ENCODE measurements at places on chromosomes 2 and 18.
A peak's percentile ranks its signal among the peaks of the same experiment; 100 is the strongest.

- DNase-seq = no peak
Measured at GRCh38 chr2:65781756-65782155, 349.4 kb upstream of the SPRED2 start.

- no peak for DNase-seq
Measured at GRCh38 chr2:122075381-122075780, 319.9 kb downstream of the TSN start.

- DNase-seq = no peak
Measured at GRCh38 chr2:137870682-137871081, 93.6 kb upstream of the HNMT start.

DNA sequence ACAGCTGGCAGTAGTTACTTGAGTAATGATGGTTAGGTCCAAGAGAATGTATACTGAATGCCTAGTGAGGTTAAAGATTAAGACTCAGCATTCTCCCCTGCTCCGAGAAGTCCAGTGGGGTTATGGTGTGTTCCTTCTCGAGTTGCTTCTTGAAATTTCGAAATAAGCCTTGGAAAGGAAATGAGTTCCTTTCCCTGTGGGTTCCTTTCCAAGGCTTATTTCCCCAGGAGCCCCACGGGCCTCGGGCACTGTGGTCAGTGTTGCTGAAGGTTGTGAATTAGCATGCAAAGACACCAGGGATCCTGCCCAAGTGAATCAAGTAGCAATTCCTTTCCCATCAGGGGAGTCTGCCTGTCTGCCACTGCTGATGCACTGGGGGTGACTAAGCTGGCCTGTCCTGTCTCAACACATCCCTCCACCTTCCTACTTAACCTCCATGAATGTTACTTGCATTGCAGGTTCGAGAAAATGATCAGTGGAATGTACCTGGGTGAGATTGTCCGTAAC, 53.6 kb downstream of the HK2 start:
- no peak for DNase-seq

GRCh38 chr18:58269931-58270330, 225.9 kb downstream of the NEDD4L start:
- DNase-seq = no peak

- peak; percentile 23 for DNase-seq
Measured at GRCh38 chr2:181891258-181891965, at the start of gene ITPRID2. Gene ITPRID2 (plus strand): TSS chr2:181891730. CDS start chr2:181892067, 337 bp downstream.

DNA sequence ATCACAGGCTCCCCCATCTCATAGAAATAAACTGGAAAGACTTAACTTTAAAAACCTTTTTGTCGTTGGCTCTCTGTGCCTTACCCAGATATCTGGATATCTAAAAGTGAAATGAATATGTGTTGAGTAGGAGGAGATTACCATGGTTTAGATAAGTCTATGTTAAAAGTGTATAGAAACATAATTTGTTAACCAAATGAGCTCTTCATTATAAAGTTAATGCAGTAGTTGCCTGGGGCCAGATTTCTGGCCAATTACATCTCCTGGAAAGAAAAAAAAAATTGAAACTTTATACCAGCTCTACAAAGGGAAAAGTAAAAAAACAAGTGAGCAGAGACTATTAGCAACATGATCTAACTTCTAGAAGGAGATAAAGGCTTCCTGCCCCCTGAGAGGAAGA, 259.6 kb upstream of the UBE2E3 start:
- DNase-seq = no peak

GRCh38 chr2:38190542-38191218, 114.7 kb upstream of the CYP1B1 start:
- no peak for DNase-seq

- no peak for DNase-seq
Measured at GRCh38 chr2:48939232-48939631, 183.7 kb upstream of the LHCGR start.

- no peak for DNase-seq
Measured at GRCh38 chr2:239201531-239201876, 199.3 kb downstream of the HDAC4 start.

DNA sequence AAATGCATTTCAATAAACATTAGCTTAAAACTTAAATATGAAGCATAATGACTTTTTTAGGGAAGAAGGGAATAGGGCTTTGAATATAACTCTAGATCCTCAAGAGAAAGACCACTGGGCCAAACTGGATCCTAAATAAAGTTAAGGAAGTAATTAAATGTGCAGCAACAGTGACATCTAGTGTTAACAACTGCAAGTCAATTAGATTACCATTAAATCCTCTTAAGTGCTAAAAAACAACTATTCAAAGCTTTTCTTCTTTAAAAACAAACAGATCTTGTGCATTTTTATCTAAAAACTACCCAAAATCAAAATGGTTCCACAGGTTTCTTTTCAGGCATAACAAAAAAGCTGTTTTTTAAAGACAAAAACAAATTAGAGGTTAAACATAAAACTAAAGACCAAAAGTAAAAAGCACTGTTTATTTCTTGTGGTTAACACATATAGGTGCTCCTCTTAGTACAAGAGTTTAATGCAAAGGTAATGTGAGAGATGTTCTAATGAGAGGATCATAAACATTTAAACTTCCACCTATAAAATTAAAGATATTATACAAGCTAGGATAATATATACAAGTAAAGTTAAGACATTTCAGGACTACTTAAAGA, 111.4 kb downstream of the THADA start:
- DNase-seq = no peak

GRCh38 chr2:105070010-105070865, 32.4 kb downstream of the MRPS9 start:
- DNase-seq = no peak

GRCh38 chr2:189681903-189682302, 7.4 kb downstream of the ANKAR start:
- DNase-seq = no peak

- DNase-seq = no peak
Measured at GRCh38 chr2:117762454-117762853, 52.0 kb upstream of the DDX18 start.

GRCh38 chr2:203427061-203427460, 98.9 kb downstream of the ABI2 start:
- no peak for DNase-seq

GRCh38 chr18:9708434-9709303, 568 bp downstream of the RAB31 start:
- no peak for DNase-seq

DNA sequence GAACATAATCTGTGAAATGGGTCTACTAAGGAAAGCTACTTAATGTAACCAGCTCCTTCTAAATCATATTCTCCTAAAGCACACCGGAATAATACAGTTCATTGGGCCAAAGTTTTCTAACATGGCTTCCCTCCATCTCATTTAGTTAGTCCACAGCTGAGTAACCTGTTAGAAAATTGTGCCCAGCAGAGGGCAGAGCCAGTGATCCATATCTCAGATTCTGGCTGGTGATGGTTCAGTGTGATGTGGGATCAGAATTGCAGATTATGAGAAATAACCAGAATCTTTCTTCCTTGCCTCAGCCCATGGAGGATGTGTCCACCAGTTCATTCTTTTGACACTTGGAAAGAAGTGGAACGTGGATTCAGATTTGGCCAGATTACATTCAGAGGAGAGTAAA, 9.4 kb upstream of the CTLA4 start:
- DNase-seq = no peak

DNA sequence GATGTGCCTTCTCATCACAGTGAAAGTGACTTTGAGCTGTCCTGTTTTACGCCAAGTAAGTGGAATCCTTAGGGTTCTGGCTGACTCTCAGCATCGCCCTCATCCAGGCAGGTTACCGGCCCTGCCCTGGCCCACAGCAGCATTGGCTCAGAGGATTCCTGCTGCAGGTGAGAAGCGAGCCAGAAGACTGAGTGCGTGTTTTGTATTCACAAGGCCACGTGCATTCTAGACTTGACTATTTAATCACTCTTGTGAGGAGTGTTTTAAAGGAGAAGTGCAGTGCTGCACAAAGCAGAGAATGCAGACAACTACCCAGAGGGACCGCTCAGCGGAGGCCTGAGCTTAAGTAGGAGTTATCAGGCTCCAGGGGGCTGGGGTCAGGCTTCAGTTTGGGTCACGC, 48.3 kb downstream of the LAMA3 start:
- DNase-seq = no peak

DNA sequence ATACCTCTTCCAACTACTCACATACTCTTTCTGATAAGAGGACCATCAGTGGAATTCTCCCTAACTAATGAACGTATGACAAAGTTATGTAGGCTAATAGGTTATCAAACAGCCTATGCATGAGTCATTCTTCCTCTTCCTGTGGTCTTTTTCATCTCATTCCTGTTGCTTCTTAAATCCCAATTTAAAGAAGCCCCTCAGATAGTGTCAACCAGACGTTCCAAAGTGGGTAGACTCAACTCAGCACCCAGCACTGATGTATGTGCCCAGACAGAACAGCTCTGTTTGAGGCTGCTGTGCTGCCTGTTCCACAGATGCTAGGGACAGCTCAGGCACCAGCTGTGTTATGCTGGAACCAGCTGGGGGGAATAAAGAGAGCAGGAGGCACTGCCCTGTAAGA, 52.6 kb downstream of the CXCR4 start:
- no peak for DNase-seq

DNA sequence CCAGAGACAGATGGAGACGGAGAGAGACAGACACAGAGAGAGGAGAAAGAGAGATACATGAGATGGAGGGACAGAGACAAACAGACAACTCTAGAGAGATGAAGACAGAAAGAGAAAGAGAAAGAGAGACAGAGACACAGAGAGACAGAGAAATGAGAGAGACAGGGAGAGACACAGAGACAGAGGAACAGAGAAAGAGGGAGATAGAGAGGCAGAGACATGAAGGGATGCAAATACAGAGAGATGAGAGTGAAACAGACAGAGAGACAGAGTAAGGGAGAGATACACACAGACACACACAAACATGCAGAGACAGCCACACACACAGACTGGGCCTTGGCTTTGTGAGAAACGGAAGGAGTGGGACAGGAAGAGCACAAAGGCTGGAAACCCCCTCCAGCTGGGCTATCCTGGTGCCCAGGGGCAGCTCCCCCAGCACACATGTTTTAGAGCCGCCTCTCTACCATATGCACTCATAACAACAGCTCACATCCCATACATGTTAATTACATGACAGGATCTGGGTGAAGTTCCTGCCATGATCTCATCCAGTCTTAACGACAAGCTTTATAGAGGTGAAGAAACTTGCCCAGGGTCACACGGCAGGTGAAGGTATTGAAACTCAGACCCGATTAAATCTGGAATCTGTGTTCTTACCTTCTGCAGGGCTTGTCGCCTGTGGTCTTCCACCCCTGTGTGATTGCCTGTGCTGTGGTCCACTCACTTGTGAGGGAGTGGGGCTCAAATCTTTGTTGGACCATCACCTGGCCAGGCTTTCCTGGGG, 32.4 kb downstream of the IL18R1 start:
- DNase-seq = no peak

- DNase-seq = no peak
Measured at GRCh38 chr18:61772293-61772848, 120.4 kb downstream of the RNF152 start.

DNA sequence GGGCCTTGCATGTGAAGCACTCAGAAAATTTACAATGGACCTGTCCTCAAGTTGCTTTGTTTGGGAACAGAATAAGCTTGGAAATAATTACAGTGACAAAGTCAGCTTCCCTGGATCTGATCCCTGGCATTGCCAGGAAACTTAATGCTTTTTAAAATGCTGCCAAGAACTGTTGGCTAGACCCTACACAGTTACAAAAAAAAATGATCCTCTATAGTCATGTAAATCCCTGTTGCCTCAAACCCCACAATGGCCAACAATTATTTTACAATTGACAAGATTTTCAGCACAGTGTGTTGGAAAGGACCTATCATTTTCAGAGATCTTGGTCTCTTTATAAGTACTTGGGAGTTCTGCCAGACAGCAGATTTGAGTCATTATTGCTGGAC, 470.4 kb upstream of the ACVR2A start:
- DNase-seq = no peak

DNA sequence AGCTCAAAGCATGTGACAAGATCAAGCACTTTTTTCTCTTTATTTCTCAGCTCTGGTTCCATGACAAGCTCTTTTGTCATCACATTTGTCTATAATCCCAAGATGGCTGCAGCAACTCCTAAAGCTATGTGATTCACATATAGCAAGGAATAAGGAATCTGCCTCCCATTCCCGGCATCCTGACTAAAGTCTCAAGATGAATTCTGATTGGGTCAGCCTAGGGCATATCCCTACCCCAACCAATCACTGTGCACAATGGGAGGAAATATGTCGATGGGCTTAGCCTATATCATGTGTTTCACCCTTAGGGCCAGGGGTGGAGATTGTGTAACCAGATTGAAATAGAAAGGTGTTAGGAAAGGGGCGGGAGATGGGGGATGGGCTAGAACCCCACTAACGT, 23.1 kb upstream of the COLEC12 start:
- no peak for DNase-seq

GRCh38 chr2:240212425-240213225, 72.2 kb upstream of the OTOS start:
- DNase-seq = no peak

- no peak for DNase-seq
Measured at GRCh38 chr2:41241325-41242000, 789.6 kb upstream of the SLC8A1 start.

- no peak for DNase-seq
Measured at GRCh38 chr2:10004836-10005235, 38.5 kb upstream of the KLF11 start.

DNA sequence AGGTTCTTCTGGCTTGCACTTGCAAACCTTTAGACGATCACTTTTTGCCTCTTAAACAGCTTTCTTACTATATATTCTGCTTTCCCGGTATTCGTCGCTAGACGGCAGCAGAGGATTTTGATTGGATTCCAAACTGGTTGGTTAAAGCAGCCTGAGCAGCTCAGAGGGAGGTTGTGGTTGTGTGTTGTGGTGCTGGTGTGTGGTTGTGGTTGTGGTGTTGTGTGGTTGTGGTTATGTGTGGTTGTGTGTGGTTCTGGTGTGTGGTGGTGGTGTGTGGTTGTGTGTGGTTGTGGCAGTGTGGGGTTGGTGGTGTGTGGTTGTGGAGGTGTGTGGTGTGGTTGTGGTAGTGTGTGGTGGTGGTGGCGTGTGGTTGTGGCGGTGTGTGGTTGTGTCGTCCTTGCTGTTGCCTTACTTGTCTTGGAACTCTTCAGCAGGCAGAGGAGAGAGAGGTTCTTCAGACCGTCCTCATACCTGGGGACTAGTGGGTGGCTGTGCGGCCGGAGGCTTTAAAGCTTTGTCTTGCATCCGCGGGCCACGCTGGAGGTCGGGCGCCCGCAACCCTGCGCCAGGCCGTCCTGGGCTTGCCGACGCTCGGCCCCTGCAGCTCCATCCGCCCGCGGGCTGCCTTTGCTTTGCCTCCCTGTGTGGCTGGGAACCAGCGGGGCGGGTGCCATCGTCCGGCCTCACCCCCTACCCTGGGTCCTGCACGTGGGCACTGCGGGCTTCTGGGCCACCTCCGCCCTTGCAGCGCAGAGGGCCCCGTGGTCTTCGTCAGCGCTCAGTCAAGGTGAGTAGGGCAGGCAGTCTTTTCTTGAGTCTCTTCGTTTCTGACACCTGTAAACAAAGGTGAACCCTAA, 190.8 kb downstream of the ARHGAP28 start:
- DNase-seq = peak; percentile 7

- no peak for DNase-seq
Measured at GRCh38 chr2:33835911-33836310, 236.8 kb upstream of the FAM98A start.
